ENCODE measurements at places on chromosomes 2 and 18.

- no peak for DNase-seq
Measured at GRCh38 chr2:232438951-232439757, 16.8 kb upstream of the ALPI start.

DNA sequence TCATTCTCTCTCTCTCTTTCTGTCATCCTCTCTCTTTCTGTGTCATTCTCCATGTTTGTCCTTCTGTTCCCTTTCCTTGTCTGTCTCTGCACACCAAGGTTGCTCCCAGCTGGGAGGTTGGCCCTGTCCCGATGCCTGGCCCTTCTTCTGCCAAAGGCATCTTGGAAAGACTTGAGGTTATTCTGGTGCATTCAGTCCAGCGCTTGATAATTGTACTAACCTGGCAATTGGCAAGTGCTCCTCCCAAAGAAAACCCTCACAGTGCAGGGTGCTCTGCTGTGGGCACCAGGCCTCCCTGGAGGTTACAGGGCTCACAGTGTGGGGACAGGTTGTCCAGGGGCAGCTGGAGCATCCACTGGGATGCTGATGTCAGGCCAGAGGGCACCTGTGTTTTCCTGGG, 95.4 kb downstream of the GLI2 start:
- no peak for DNase-seq

DNA sequence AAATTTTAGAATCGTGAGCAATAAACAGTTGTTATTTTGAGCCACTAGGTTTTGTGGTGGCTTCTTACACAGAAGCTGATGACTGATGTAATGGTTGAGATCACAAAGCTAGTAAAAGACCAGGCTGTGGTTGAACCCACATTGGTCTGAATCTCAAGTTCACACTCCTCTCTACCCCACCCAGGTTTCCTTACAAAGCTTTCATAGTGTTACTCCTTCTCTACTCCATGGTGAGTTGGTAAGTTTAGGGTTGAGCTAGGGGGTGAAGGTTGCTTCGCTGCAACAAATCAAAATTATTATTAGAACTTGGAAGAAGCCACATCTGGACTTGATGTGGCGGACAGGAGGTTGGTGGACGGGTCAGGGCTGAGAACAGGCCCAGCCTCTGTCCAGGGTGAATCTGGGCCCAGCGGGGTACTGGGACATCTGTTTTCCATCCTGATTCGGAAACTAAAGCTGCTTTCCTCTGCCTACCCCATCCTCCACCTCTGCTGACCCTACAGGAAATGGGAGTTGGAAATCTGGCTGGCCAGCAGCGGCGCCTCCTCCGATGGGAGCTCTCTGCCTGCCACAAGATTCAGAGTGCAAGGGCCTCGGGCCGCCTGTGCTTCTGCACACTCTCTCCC, 86.3 kb downstream of the ZFP36L2 start:
- DNase-seq = no peak

GRCh38 chr2:198236338-198236737, 431.9 kb downstream of the PLCL1 start:
- no peak for DNase-seq

All from D721Med (cell line).